CD4-positive, CD25-positive, alpha-beta regulatory T cell (primary cell): ENCODE measurements at places on chromosomes 5 and 9. TPM values are rescaled to one million over a fixed set of nuclear protein-coding genes. Genes with fewer than 3 reads are reported as not detected.

DNA sequence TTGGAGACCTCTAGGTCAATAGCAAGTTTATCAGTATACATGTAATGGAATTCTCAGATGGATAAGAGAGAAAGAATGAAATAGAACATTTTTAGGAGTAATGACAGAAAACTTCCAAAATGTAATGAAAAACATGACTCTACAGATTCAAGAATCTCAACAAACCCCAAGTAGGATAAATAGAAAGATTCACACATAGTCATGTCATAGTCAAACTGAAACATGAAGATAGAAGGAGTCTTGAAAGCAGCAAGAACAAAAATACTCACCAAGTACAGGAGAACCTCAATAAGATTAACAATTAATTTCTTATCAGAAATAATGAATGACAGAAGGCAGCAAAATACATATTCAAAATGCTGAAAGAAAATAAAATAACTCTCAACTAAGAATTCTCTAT lies 164.5 kb downstream of the SPATA31D1 start:
- H3K36me3 ChIP-seq, result no peaks in the 10 kb centered on the region
- no peak overlapping the region for H3K27ac ChIP-seq
- DNase-seq, result no peak

DNA sequence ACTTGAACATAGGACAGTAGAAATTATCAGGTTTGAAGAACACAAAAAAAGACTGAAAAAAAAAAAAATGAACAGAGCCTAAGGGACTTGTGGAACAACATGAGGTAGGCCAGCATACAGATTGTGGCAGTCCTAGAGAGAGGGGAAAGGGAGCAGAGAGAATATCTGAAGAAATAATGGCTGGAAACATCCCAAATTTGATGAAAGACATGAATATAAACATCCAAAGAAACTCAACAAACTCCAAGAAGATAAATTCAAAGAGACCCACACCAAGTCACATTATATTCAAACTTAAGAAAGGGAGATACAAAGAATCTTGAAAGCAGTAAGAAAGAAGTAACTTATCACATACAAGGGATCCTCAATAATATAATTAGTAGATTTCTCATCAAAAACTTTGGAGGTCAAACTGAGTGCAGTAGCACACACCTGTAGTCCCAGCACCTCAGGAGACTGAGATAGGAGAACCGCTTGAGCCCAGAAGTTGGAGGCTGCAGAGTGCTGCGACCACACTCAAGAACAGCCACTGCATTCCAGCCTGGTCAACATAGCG lies 9.1 kb downstream of the PLAA start:
- H3K27me3 ChIP-seq, result no peaks in the 10 kb centered on the region
- DNase-seq, result no peak
- H3K4me3 ChIP-seq, result no peak overlapping the region
- no peaks in the 10 kb centered on the region for H3K36me3 ChIP-seq

DNA sequence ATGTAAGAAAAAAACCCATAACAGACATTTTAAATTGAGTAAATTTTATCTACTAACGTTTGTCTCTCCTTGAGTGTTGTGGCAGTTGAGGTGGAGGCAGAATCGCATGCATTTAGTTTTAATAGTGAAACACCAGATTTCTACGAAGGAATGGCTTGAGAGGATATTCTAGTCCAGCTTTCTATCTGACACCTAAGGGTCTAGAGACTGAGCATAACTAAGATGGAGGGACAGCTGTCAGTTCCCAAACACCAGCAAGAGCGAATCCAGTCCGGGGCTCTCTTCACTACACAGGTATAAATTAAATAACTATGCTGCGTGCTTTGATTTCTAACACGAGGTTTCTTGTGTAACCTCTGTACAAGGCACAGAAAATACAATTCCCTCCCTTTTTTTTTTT lies 1.4 kb downstream of the NCBP1 start:
- H3K36me3 ChIP-seq, result no peaks in the 10 kb centered on the region
- peaks cover 56% of the 10 kb centered on the region for H3K4me1 ChIP-seq

DNA sequence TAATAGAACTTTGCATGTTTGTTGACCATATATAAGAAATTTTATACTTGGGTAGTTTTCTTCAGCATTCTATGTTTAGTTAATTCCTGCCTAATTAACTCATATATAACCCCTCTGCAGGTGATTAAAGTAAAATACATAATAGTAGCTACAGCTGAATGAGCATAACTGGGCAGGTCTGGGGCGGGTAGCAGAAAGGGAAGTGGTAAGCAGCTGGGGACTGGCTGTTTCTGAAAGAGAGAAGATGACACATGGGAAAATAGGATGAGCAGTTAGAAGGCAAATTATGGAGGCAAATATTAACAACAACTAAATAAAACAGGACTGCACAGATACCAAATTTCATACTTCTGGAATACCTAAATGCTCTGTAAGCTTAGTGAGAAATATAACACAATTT lies 128.1 kb downstream of the CPLANE1 start:
- no peaks in the 10 kb centered on the region for H3K36me3 ChIP-seq
- no peak for DNase-seq
- no peaks in the 10 kb centered on the region for H3K27me3 ChIP-seq
- H3K4me3 ChIP-seq, result no peak overlapping the region
- H3K27ac ChIP-seq, result no peak overlapping the region
- no peaks in the 10 kb centered on the region for H3K4me1 ChIP-seq

Gene GPR151
- total RNA-seq, result not detected

DNA sequence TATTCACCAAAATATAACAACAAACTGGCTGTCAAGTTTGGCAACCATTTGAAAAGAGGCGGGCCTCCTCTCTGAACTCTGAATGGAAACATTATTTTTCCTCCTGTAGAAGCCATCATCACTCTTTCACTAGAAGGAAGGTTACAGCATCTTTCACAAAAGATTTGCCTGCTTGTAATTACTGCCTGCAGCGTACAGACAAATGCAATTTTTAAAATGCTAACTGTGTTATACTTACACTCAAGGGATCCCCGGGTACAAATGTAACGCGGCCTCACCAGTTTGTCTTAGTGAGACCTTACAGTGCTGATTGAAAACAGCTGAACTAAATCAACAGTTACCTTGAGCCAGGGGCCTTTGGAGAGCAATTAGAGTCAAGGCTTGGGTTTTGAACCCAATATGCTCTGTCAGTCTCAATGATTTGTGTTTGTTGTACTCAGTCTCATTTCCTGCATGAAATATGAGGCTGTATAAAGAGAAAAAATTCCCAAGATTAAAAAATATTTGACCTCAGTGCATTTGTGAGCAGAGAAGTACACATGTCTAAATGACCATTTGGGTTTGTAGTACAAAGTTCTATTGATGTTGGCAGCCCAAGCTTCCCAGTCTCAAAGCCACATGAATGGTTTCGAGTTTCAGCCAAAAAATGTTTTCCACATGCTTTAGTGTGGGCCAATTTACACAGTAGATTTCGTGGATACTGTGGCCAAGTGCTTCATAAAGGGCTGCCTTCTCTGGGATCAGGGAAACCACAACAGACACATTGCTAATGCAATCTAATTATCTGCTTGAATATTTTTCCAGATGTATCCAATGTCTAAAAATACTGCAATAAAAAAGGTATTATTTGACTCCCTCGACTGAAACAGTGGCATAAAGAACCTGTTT lies 500.0 kb downstream of the SPATA31D1 start:
- H3K27ac ChIP-seq, result no peak overlapping the region
- H3K27me3 ChIP-seq, result no peaks in the 10 kb centered on the region
- no peak for DNase-seq

- DNase-seq, result no peak
- H3K36me3 ChIP-seq, result no peaks in the 10 kb centered on the region
- H3K27ac ChIP-seq, result no peak overlapping the region
- H3K4me1 ChIP-seq, result no peaks in the 10 kb centered on the region
- H3K27me3 ChIP-seq, result no peaks in the 10 kb centered on the region
These were observed 209.7 kb upstream of the PRR16 start for GRCh38 chr5:120254385-120254784.

Gene CDC20B
- total RNA-seq, result not detected

DNA sequence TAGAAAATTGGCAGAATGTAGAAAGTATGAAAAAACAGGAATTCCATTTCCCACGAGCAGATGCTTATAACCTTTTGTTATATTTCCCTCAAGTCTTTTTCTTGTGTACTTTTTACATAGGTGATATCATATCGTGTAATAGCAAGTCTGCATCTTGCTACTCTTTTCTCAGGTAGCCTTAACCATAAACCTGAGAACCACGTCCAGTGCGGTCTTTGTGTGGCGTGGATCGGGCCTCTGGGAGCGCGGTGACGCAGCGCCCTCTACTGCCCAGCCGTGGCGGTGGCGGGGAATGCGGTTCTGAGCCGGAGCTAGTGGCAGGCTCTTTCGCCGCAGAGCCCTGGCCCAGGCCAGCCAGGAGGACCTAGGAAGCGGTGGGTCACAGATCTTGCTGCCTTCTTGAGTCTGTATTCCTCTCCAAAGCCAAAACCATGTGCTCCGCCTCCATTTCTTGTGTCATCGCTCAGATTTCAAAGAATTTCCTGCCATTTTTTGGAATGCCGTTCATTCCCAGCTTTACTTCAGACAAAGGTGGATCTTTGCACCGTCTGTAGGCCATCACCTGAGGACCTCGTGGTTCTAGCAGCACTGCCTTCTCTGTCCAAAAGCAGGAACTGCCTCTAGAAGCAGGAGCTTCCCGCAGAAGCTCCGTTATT lies 71.9 kb downstream of the MVB12B start:
- no peaks in the 10 kb centered on the region for H3K27me3 ChIP-seq
- H3K27ac ChIP-seq, result no peak overlapping the region
- peaks cover 25% of the 10 kb centered on the region for H3K4me1 ChIP-seq
- H3K36me3 ChIP-seq, result no peaks in the 10 kb centered on the region
- H3K4me3 ChIP-seq, result peak overlapping the region; percentile 23

GRCh38 chr9:17962747-17963146 lies 383.9 kb downstream of the SH3GL2 start:
- H3K4me3 ChIP-seq, result no peak overlapping the region
- H3K4me1 ChIP-seq, result no peaks in the 10 kb centered on the region
- H3K27me3 ChIP-seq, result no peaks in the 10 kb centered on the region
- no peak overlapping the region for H3K27ac ChIP-seq
- no peaks in the 10 kb centered on the region for H3K36me3 ChIP-seq
- DNase-seq, result no peak

DNA sequence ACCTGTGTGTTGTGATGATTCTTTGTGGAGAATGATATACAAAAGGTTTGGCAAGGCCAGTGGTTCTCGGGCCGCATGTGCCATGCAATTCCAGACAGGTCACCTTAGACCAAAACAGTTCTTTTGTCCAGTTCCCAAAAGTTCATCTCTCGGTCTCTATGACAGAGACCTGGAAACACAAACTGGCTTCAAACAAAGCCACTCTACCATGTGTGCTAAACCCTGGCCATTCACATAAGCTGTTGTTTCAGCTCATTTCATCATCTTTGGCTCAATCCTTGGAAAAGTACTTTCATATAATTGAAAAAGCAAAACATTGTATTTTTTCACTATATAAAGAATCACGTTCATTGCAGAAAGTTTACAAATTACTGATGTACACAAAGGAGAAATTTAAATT lies 210.5 kb upstream of the SEMA6A start:
- no peaks in the 10 kb centered on the region for H3K36me3 ChIP-seq
- no peak overlapping the region for H3K27ac ChIP-seq

DNA sequence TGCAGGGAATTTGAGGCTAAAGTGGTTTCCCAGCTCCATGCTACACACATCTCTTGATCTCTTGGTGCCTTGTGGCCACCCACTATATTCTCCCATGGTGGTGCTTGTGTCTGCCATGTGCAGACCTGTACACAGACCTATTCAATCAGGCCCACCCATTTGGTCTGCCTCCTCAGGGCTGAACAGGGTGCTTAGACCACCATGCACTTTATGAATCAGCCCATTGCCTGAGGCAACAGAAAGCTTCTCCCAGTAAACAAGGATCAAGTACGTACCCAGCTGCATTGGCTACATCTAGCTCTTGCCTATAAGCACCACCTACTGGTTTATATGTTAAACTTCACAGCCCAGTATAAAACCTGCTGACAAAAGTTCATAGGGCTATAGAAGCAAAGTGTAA lies 664.3 kb upstream of the EDIL3 start:
- H3K27me3 ChIP-seq, result no peaks in the 10 kb centered on the region
- no peak for DNase-seq
- no peak overlapping the region for H3K4me3 ChIP-seq
- no peaks in the 10 kb centered on the region for H3K4me1 ChIP-seq
- no peak overlapping the region for H3K27ac ChIP-seq

Gene HRCT1
- not detected for total RNA-seq

Gene NR6A1
- 0.05 TPM for total RNA-seq

Gene MLANA
- not detected for total RNA-seq

DNA sequence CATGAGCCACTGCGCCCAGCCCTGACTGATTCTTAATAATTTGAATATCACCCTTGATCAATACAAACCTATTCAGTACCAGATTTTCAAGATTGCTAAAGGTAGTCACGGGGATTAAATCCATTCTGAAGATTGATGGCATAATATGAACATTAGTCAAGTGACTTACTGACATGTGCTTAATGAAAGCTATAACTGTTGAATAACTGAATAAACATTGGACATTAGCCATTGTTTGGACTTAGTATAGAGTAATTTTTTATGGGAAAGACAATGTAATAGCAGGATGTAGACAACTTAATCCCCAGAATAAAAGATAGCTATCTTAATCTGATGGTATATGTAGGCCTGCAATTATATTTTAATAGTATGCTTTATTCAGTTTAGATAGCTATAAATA lies 35.0 kb upstream of the VPS13A start:
- no peak for DNase-seq
- H3K4me3 ChIP-seq, result no peak overlapping the region
- H3K27ac ChIP-seq, result no peak overlapping the region
- H3K27me3 ChIP-seq, result peaks cover 7% of the 10 kb centered on the region
- no peaks in the 10 kb centered on the region for H3K4me1 ChIP-seq
- H3K36me3 ChIP-seq, result no peaks in the 10 kb centered on the region

Gene EQTN
- total RNA-seq, result not detected

- no peak overlapping the region for H3K27ac ChIP-seq
- H3K4me3 ChIP-seq, result no peak overlapping the region
- no peaks in the 10 kb centered on the region for H3K36me3 ChIP-seq
- no peak for DNase-seq
- peaks cover 15% of the 10 kb centered on the region for H3K27me3 ChIP-seq
These were observed 151.7 kb upstream of the ANKH start for GRCh38 chr5:15023266-15023665.

GRCh38 chr5:16480821-16481538 lies 15.4 kb upstream of the ZNF622 start:
- no peak for DNase-seq
- no peak overlapping the region for H3K4me3 ChIP-seq
- H3K27me3 ChIP-seq, result no peaks in the 10 kb centered on the region
- no peak overlapping the region for H3K27ac ChIP-seq
- no peaks in the 10 kb centered on the region for H3K4me1 ChIP-seq

DNA sequence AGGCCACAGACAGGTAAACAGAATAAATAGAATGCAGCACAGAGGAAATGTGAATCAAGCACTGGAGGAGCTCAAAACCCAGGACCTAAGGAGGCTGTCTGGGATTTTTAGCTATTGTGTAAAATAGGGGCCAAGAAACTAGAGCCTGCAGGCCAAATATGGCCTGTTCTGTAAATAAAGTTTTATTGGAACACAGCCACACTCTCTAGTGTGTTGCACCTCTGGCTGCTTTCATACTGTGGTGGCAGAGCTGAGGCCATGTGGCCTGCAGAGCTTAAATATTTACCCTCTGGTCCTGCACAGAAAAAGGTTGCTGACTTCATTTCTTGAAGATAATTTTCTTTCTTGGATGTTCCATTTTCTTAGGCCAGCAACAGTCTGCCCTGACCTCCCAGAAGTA lies 136.4 kb downstream of the WDR41 start:
- H3K36me3 ChIP-seq, result no peaks in the 10 kb centered on the region
- H3K27me3 ChIP-seq, result no peaks in the 10 kb centered on the region
- DNase-seq, result no peak

- peaks cover 44% of the 10 kb centered on the region for H3K4me1 ChIP-seq
- DNase-seq, result peak; percentile 94
- peak within 1 kb of the TSS; percentile 90 for H3K27ac ChIP-seq
- peaks cover 32% of the 10 kb centered on the region for H3K36me3 ChIP-seq
- H3K27me3 ChIP-seq, result no peaks in the 10 kb centered on the region
- H3K4me3 ChIP-seq, result peak within 1 kb of the TSS; percentile 98
These were observed at the start of gene MRPL36 for GRCh38 chr5:1799602-1800471. Gene MRPL36, minus strand, starts transcription at chr5:1799837. Its CDS starts 902 bp downstream, at chr5:1798935.

Gene SNX18
- total RNA-seq, result 13.8 TPM

Gene ADRB2
- total RNA-seq, result 1.0 TPM
